Fibroblast of pulmonary artery (primary cell): ENCODE measurements at places on chromosomes 12 and 14.

DNA sequence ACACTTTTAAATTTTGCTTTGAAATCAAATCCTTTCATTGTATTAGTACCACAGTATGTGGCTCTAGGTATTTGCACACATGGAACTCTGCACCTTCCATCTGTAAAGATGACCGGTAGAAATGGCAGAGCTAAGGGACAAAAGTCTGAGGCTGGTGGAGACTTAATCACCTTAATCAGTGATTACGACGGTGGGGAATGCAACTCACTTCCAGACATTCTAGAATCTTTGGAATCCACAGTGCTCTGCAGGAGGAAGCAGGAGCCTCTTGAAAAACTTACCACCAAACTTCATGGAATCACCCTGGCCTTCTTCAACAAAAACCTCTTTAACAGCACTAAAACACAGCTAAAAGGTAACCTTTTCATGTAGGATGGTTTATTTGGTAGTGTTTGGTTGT is 3.9 kb upstream of the DACT1 start:
- DNase-seq = peak; percentile 21

- DNase-seq = no peak
These were observed 2.4 kb downstream of the CABP1 start for GRCh38 chr12:120642826-120643225.

- no peak for DNase-seq
These were observed 117.2 kb upstream of the SSTR1 start for GRCh38 chr14:38090506-38090905.

- DNase-seq = no peak
These were observed 229.1 kb upstream of the RTL1 start for GRCh38 chr14:101132588-101132987.

- no peak for DNase-seq
These were observed 56.8 kb downstream of the SDR9C7 start for GRCh38 chr12:56877195-56878009.

DNA sequence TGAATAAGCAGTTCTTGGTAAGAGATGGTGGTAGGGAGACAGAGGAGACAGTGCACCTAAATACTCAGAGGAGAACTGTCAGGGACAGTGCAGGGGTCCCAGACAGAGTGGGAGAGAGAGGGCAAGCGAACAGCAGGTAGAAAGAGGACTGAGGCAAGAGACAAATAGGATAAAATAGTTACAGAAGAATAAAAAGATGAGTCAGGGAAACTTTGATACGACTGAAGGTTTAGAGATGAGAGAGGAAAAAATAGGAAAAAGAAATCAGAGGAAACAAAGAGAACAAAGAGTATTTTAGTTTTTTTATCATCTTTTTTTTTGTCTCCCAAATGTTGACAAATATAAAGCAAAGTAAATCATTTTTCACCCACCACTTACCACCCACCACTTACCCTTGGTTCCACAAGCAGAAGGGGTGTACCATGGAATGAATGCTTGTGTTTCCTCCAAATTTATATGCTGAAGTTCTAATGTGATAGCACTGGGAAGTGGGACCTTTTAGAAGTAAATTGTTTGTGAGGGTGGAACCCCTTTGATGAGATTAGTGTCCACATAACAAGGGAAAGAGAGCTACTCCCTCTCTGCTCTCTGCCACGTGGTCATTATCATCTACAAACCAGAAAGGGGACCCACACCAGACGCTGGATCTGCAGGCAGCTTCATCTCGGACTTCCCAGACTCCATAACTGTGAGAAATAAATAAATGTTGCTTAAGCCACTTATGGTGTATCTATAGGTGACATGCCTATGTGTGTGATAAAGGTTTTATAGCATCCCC is 292.1 kb downstream of the BTG1 start:
- no peak for DNase-seq

DNA sequence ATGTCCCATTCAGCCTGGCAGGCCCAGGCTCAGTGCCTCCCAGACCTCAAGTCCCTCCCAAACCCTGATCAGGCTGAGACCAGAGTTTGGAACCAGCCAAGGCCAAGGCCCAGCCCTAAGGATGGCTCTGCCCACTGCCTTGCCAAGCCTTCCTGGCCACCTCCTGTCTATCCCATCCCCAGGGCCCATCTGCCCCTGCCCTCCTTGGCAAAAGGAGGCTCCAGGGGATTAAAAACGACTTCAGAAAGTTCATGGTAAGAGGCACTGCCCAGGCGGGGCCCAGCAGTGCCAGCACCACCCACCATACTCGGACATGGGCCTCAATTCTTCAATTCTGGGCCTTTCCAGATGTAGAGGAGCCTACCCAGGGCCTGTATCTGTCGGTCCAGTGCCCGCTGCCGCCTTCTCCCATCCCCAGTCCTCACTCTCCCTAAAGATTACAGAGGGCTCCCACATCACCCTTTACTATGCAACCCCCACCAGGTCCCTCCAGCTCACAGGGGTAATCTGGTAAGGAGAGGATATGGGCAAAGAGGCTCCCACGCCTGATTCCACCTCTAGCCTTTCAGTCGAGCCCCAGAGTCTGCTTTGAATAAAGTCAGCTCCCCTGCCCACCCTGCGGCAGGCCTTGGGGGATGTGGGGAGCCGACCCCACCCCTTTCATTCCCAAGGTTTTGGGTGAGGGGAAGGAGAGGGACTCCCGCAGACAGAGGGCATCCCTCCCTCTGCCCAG is 932 bp downstream of the ADCY6 start:
- DNase-seq = no peak

- DNase-seq = peak; percentile 50
These were observed at the start of gene HHIPL1 for GRCh38 chr14:99644723-99645544. HHIPL1 (plus strand) TSS chr14:99645129; CDS start chr14:99645208, 79 bp downstream.

GRCh38 chr14:75049136-75049535 is 2.1 kb downstream of the MLH3 start:
- DNase-seq = no peak

GRCh38 chr14:100241279-100241678 is 2.3 kb downstream of the YY1 start:
- DNase-seq = no peak

DNA sequence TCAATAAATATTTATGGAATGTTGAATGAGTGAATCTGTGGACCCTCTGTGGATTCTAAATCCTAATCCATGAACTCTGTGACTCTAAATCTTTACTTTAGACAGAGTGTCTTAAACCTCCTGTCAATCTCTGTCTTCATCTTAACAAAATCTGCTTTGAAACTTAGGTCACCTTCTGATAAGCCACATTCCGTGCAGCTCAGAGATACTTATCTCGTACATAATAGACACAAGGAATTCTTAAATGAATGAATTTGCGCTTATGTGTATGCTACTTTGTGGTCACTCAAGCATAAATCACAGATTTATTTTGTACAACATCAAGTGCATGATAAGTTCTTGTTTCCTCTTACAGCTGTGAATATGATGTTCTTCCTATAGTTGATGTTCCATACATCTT is 2.2 kb upstream of the KRAS start:
- no peak for DNase-seq

DNA sequence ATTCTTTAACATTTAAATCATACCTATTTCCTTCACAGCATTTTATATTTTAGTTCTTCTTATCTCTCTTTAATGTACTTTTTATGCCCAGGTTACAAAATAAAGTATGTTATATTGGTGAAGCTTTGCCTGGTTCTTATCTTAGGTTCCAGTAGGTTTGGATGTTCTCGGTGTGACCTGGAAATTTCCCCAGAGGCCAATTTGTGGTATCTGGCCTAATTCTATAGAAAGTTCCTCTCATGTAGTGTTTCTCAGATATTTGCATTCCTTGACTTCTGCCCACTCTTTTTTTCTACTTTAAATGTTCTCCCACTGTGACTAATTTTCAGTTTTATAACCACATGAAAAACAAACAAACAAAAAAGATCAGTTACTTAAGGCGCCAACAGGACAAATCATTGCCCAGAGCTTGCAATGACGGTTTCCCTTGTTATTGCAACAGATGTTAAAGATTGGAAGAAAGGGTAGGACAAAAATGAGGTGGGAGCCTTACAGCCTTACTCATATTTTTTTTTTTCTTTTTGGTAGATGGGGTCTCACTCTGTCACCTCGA is 41.2 kb upstream of the PPM1H start:
- no peak for DNase-seq

DNA sequence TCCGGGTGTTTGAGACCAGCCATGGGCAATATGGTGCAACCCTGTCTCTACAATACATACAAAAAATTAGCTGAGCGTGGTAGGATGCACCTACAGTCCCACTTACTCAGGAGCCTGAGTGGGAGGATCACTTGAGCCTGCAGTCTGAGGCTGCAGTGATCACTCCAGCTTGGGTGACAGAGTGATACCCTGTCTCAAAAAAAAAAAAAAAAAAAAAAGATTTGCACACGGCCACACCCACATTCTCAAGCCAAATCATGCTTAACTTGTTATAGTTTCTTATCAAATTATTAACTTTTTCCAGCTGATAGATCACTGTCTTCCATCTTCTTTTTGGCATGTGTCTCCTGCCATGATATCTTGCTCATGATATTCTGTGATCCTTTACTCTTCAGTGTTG is 6.8 kb downstream of the DRAM1 start:
- no peak for DNase-seq

DNA sequence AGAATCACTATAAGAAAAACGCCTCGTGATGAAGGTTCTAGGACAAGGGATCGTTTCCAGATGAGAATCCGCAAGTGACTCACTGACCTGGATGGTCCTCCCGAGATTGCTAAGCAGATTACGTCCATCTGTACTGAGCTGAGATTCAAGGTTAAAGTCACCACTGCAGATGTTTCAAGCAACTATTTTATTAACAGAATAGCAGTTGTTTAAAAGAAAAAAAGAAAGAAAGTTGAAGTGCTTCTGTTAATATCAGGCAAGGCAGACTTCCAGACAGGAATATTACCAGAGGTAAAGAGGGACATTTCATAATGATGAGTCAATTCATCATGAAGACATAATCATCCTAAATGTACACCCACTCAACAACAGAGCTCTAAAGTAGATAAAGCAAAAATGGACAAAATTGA is 17.9 kb downstream of the PXN start:
- peak; percentile 51 for DNase-seq

DNA sequence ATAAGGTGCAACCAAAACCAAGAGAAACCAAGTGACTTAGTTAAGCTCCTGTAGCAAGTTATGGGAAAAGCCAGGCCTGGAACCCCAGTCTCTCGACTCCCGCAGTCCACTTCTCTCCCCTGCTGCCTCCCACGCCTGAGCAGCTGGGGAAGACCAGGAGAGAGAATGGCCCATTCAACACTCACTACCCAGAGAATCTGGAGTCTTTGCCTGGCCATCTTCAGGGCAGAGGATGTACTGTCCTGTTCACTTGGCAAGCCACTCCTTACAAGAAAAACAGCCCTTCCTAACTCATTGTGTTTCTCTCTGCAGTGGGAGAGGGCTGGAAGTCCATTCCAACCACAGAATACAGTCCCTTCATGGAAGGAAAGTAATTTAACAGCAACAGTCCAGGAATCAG is 1.8 kb downstream of the PITPNM2 start:
- peak; percentile 48 for DNase-seq

DNA sequence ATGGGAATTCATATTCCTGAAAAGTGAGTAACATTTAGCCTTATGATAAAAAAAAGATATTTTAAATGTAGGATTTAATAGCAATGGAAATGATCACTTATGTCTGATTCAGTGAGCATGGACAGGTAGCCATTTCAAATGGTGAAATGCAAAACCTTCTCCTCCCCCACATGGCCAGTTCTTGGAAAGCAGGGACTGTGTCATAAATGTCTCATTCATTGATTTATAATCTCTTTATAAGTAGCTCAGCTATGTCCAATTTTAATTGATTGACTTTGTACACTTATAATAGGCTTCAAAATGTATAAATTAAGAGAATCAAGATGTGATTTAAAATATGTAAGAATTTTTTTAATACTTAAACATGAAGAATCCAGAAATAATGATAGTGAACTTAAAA is 24.6 kb upstream of the SCFD1 start:
- no peak for DNase-seq

DNA sequence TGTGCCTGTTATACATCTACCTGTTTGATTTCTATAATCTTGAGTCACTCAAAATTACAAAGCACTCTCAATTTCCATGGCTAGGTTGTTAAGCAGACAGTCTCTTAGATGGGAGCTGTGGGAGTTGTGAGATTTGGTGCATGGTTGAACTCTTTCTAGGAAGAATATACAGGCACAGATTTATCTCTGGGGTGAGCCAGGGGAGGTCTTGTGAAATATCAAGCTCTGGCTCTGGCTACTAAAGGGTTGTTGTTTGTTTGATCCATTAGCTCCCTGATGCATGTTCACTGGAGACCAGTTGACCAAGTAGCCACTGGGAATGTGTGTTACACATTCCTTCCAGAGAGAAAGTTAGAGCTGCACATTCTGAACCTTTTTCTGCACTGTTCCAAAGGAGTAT is 117.2 kb upstream of the HMGA2 start:
- no peak for DNase-seq

- no peak for DNase-seq
These were observed 15.6 kb downstream of the SPRING1 start for GRCh38 chr12:116722245-116722644.

DNA sequence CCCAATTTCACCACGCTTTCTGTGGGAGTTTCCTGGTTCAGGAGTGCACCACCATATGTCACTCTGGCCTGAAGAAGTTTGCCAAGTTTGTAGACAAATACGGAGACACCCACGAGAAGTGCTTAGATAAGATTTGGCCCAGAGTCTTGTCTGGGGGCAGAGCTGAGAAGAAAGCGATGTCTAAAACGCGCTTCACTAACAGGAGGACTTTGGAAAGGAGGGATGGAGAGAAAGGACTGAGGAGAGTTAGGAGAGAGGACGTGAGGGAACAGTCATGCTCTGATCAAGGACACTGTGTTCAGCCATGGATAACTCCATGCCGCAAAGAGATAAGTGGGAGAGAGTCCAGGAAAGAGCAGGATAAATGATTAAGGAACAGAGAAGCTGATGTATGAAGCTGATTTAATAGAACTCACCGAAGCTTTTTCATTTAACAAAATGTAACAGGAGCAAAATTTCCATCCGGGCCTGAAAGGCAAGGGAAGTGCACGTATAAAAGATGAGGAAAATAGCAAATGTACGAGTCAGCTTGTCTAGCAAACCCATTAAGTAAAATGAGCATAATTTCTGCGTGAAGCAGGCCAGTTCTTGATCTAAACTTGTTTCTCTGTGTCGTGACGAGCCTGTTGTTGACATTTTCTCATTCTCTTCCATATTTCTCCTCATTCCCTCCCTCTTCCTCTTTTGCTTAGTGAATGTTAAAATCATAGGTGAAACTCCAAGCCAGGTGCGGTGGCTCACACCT is 23.4 kb upstream of the MAP3K9 start:
- peak; percentile 74 for DNase-seq
